ENCODE measurements at places on chromosomes 7 and 10.

- no peak for DNase-seq
Measured at GRCh38 chr7:2009541-2010001, 223.2 kb downstream of the MAD1L1 start.

- no peak for DNase-seq
Measured at GRCh38 chr7:30034501-30034900, 6.3 kb downstream of the PLEKHA8 start.

DNA sequence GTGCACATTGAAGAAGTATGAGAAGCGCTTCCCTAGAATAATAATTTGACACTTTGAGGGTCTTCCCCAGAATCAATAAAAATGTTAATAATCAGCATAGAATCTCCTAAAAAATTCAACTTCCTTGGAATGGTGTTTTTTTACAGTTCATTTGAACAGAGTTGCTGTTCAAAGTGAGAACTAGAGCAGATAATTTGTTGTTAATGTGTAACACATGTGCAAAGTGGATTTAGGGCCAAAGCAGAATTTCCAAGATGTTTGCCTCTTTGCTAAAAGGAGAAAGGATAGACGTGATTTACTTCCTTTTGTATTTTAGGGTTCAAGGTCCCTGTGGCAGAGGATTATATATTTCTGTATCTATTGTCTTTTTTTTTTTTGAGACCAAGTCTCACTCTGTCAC lies 73.8 kb downstream of the ZNF277 start:
- DNase-seq: no peak

GRCh38 chr7:130917669-130918128 lies 183.7 kb upstream of the KLF14 start:
- DNase-seq: peak; percentile 82

DNA sequence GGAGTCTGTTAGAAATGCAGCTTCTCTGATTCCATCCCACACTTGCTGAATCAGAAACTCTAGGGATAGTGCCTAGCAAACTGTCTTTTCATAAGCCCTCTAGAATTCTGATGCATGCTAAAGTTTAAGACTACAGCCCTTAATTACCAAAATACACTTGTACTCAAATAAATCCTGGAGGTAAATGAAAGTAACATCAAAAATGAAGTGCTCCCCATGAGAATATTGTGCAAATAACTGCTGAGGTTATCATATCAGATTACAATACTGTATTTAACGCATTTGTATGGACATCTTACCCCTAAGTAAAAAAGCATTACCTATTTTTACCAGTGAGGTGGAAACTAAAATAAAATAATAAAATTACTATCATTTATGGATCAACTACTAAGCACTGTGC lies 104.7 kb downstream of the CHCHD3 start:
- no peak for DNase-seq

GRCh38 chr7:94350734-94351133 lies 44.0 kb upstream of the COL1A2 start:
- no peak for DNase-seq

GRCh38 chr7:122885583-122886356 lies 490 bp downstream of the CADPS2 start:
- peak; percentile 2 for DNase-seq

DNA sequence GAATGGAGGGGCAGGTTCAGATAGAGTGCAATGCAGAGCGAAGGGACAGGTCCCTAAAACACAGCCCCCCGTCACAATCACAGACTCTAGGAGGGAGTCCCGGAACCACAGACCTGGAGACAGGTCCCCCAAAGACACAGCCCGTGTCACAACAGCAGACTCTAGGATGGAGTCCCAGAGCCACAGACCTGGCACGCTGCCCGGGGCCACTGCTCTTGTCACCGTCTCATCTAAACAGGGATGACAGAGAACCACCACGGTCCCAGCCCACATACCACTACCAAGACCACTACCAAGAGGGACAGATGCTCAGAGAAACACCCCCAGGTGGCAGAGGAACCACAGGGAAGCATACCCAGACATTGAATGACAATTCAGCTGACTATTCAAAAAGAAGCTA lies 183.9 kb downstream of the TCERG1L start:
- no peak for DNase-seq

GRCh38 chr10:119301397-119301796 lies 94.0 kb downstream of the GRK5 start:
- DNase-seq: peak; percentile 16

GRCh38 chr7:103690242-103690974 lies 244.4 kb upstream of the SLC26A5 start:
- DNase-seq: no peak

Data from fibroblast of skin of right quadriceps (primary cell).